ENCODE measurements at places on chromosomes 2 and 18.

- DNase-seq = no peak
These were observed 210.9 kb downstream of the L3MBTL4 start for GRCh38 chr18:6203791-6204190.

GRCh38 chr2:36497570-36498163 is 100.3 kb downstream of the FEZ2 start:
- no peak for DNase-seq

- DNase-seq = no peak
These were observed 178.5 kb upstream of the SESTD1 start for GRCh38 chr2:179443180-179443579.

- DNase-seq = no peak
These were observed 439.2 kb downstream of the TNS1 start for GRCh38 chr2:217563565-217563964.

DNA sequence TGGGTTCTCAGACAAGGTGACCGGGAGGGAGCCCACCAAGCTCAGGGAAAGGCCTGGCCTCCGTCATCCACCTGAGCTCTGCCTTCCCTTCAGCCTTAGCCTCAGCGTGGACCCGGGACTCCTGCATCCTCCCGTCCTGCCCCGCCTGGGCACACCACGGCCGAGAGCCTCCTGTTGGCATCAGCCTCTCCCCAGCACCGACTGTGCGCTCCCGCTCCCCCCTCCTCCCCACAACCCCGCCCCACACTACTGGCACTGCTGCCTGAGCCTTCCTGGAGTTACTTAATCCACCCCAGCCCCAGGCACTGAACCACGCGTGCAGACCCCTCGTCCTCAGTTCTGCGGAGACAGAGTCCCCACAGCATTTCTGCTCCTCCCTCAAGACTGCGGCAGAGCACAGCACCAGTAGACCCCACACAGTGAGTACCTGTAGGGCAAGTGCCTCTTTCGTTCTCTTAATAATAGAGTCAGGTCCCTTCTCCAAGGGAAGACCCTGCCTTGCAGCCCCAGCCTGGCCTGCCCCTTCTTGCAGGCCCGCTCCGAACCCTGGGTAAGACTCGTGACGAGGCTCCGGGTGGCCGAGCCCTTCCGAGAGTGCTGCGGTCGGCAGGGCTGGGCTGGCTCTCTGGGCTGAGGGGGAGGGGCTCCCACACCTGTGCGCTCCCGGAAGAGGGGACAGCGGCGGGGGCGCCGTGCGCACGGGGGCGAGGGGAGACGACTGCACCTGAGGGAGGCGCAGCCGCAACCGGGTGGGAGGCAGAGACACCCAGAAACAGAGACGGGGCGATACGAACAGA is at the start of gene AMER3:
TSS of gene AMER3 (plus strand) at position 285 of the 797 bp plus-strand sequence. CDS start 6,533 bp downstream, outside the sequence.
- DNase-seq = no peak

GRCh38 chr2:15677141-15677843 is 85.6 kb downstream of the DDX1 start:
- DNase-seq = no peak

DNA sequence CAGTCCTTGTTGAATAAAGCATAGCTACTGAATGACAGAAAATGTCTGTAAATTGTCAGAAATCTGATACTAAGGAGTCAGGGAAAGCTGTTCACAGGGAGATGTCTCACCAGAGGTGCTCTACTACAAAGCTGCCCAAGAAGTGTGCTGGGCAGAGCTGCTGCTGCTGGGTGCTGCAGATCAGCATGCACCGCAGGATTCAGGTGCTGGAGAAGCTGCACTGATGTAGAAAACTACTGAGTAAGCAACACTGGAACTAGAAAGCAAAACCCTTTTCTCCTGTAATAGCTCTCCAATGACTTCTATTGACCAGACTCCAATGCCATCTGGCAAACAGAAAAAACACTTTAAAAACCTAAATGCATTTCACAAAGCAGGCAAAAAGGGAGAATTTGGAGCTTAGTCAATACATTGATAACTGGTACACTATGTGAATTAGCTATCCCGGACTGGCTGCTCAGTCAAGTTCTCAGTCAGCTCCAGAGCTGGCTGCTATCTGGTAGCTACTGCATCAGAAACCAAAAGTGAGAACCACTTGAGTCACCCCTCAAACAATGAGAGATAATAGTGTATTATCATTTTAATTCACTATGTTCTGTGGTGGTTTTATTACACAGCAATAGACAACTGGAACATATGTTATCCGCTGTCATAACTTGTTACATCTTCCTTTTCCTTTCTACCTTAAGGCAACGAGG is 493.1 kb downstream of the CPS1 start:
- DNase-seq = no peak

GRCh38 chr18:52287151-52287550 is 52.8 kb upstream of the DCC start:
- DNase-seq = no peak

DNA sequence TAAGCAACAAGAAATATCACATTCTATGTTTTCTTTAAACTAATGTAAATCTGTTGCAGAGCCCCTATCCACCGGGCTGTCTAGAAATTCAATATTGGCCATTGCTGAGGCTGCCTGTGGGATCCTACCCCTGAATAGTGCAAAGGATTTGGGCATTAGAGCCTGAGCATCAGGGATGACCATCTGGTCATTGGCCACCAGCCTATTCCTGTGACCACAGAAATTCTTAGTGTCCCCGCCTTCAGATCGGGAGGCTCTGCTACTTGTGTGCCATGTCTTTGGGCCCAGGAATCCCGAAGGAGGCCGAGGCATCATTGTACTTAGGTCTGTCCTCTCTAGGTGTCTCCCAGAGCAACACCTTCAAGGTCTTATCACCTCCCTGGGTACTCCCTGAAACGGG is 73.8 kb downstream of the HRH4 start:
- DNase-seq = no peak

GRCh38 chr2:236334122-236334876 is 70.1 kb upstream of the ASB18 start:
- no peak for DNase-seq

DNA sequence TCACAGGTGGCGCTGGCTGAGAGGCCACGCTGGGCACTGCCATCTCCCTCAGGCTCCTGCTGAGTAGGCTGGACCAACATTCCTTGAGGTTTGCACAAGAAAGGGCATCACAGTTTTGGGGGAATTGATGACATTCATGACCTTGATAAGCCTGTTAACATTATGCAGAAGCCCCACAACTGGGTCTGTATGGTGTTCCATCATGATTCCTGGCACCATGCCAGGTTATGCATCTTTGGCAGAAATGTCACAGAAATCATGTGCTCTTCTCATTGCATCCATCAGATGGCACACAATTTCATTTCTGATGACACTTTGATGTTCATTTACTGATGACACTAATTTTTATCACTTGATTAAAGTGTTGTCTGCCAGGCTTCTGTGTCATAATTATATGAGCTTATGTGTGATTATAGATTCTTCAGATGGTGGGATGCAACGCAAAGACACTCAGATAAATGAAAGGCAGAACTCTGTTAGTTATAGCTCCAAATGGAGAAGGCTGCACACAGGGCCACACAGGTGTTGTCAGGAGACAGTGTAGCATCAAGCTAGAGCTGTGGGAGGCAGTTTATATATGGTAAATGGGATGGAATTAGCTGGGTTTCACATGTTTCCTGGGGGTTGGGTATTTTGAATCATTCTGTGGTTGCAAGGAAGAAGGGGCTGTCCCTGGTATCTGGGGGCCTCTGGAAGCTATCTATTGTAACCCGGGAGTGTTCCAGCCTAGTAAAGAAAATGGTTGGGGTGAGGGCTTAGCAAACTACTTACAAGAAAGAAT is 191.3 kb downstream of the SLC39A10 start:
- no peak for DNase-seq

GRCh38 chr2:233835230-233836186 is 18.8 kb downstream of the HJURP start:
- DNase-seq = no peak

GRCh38 chr18:23977719-23978483 is 36.7 kb upstream of the TTC39C start:
- DNase-seq = no peak

GRCh38 chr2:150883613-150883895 is 378.1 kb downstream of the RBM43 start:
- no peak for DNase-seq

DNA sequence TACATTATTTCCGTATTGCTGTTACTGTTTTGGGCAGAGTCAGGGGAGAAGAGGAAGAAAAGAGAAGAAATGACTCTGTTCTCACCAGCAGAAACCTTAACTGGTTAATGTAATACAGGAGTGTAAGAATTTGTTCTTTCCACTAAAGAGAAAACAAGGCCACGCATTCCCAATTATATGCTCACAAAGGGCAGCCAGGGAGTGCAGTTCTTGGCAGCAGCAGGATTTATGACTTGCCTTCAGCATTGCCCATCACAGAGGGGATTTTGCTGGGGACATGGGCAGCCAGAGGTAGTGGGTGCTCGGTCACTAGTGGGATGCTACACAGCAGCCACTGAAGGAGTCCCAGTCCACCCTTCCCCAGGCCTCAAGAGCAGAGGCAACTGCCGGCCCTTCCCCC is 18.4 kb downstream of the MREG start:
- no peak for DNase-seq

GRCh38 chr2:226077841-226078240 is 678.3 kb downstream of the NYAP2 start:
- no peak for DNase-seq

GRCh38 chr2:207845202-207845864 is 75.6 kb upstream of the FZD5 start:
- no peak for DNase-seq

- no peak for DNase-seq
These were observed 220.6 kb upstream of the LRRTM1 start for GRCh38 chr2:80525152-80525551.

DNA sequence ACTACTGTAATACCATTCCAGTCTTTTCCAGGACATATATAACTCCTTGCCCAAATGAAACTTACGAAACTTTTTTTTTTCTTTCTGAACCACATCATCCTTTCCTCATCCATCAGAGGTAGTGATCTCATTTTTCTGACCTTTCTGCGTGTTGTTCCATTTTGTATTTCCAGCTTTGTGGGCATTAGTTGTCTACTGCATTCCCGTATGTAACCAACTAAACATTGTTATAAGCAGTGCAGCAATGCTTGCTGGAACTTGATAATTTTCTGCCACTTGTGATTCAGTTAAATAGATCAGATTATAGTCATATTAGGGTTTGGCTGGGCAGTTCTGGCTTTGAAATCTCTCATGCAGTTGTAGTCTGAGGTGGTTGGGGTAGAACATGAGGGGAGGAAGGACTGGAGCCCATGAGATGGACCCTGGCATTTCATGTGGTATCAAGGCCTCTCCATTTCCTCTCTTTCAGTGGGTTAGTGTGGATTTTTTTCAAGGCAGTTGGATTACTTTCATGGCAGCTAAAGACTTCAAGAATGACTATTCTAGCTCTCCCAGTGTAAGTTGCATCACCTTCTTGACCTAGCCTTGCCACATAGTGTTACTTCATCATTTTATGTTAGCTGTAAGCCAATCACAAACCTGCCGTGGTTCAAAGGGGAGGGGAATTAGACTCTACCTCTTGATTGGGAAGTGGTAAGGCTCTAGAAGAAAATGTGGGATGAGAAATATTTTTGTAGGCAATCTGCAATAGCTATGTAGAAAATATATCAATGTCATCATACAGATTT is 80.5 kb downstream of the EHBP1 start:
- no peak for DNase-seq

DNA sequence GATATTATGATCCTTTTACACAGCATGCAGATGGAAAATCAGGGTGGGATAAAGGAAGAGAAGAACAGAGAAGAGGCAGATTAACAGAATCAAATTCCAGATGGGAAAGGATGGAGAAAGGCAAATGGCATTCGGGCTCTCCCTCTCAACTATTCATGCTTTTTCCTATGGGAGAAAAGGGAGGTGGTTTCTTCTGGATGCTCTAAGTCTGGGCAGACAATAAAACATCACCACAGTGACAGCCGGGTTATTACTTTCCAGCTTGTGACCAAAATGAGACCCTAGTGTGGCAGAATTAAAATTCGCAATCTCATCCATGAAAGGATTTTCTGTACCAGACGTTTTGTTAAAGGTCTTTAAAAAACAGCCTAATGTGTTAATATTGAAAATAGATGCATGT is 440.7 kb downstream of the RND3 start:
- no peak for DNase-seq

GRCh38 chr2:200297989-200298388 is 8.5 kb upstream of the SPATS2L start:
- no peak for DNase-seq

- no peak for DNase-seq
These were observed 634.2 kb upstream of the TMEFF2 start for GRCh38 chr2:192828947-192829346.

- DNase-seq = no peak
These were observed 273.6 kb downstream of the SRBD1 start for GRCh38 chr2:45337481-45337880.

DNA sequence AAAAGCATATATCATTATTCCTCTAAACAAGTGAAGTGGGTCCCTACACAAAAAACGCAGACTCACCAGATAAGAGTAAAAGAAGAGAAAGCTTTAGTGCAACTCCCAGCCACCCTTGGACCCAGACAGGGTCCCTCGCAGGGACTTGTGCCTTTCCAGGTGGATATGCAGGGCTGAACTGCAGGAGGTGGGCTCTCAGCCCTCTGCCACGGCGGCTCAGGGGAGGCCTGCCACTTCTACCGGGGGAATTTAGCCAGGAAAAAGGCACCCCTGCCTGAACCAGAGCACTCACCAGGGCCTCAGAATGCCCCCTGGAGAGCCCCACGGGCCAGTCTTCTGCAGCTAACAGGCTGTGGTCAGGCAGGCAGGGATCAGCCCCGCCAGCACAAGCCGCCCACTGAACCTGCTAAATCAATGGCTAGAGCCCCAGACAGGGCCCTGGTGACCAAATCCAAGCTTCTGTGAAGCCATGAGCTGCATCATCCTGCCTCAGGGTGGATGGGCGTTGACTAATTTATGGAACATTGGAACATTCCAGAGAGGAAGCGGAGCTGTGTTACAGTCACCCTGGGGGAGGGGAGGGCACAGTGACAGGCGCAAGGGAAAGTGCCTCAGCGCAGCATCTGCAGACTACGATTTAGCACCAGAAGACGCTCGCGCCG is 209.3 kb downstream of the EIPR1 start:
- DNase-seq = no peak

DNA sequence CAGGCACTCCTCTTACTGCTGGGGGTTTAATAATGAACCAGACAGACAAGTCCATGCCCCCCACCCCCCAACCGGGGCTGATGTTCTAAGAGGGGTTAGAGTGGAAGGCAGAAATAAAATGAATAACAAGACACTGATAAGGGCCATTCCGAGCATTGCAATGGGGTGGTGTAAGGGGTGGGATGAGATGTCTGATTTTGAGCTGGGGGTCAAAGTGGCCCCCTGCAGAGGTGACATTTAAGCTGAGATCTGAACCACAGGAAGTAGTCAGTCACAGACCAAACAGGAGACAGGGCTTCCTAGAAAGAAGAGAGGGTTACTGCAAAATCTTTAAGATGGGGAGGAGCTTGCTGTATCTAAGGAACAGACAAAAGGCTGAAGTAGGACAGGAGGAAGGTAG is 180.6 kb upstream of the SH3BP4 start:
- no peak for DNase-seq

DNA sequence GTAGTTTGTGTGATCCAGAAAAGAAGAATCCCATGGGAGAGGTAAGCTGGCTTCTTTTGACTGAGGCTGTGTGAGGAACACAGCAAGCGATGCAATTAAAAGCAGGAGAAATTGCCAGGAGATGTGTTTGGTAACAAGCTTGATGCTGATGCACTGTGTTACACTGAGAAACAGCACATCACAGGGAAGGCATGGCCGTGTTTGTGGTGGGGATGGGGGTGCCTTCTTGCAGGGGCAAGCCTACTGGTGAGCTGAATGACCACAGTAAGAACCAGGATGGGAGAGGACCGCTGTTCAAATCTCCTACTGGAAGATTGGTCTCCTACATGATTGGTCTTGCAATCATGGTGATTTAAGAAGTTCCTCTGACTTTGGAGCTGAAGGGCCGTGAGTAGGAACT is 477.7 kb upstream of the HS6ST1 start:
- no peak for DNase-seq

Data from mesothelial cell of epicardium (in vitro differentiated cells).